ENCODE measurements at places on chromosomes 6 and 20. TPM values are rescaled to one million over a fixed set of nuclear protein-coding genes. Genes with fewer than 3 reads are reported as not detected.

DNA sequence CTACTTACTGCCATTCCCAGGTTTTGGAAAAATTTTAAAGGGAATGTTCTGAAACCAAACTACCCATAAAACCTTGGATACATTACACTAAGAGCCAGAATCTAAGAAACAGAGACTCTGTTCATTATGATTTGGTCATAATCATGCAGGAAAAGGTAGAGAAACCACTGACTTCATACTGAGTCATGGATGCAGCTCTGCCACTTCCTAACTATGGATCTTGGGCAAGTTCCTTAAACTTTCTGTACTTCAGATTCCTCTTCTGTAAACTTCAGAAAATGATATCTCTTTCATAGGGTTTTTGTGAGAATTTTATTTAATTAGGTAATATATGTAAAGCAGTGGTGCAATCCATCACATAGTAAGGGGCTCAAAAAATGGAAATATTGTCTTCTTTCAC, 20.0 kb downstream of the PLA2G7 start:
- DNase-seq = no peak

DNA sequence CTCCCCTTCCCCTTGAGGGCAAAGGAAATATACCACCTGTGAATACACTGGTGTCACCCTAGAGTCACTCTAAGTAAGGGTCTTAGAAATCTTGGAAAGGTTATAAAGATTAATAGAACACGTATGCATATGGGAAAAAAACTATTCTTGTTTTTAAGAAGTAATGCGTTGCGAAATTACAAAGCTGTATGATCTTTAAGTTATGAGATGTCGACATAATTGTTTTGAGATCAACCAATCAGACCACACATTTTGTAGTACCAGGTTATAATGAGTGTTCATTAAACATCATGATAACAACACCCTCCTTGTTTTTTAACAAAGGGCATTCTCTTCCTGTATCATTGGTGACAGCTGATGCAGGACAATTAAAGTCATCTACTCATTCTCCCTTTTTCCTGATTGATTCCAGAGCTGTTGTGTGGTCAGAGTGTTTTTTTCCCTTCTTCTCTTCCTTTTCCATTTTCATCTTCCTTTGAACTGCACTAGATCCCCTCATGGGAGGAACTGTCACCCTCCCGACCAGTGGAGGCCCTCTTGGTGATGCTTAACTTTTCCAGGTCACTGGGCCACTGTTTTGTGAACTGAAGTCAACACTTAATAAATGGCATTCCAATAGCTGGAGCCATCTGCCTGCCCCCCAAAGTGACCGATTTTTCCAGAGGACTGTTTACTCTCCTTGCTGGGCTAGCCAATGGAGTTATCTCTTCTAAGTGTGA, 37.0 kb downstream of the PRDM1 start:
- DNase-seq = no peak

- DNase-seq = no peak
These were observed 530.7 kb downstream of the NKAIN2 start for GRCh38 chr6:124334359-124334758.

DNA sequence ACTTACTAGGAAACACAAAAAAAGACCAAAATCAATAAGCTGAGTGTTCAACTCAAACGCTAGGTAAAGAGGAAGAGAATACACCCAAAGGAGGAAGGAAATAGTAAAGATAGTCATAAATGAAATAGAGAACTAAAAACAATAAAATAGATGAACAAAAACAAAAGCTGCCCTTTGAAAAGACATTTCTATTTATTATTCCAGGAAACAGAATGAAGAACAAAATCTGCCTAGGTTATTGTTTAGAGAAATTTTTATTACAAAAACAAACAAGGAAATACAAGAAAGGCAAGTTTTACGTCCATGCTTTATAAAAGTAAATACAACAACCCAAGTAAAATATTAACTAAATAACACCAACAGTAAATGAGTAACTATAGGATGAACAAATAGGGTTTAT, 20.1 kb downstream of the HLA-DMB start:
- no peak for DNase-seq

The TNFRSF6B gene
- 0.39 TPM for total RNA-seq

All from H4 (cell line).